ENCODE measurements at places on chromosomes 2 and 18.

GRCh38 chr18:79552696-79553095 is 126.9 kb upstream of the CTDP1 start:
- DNase-seq = no peak

DNA sequence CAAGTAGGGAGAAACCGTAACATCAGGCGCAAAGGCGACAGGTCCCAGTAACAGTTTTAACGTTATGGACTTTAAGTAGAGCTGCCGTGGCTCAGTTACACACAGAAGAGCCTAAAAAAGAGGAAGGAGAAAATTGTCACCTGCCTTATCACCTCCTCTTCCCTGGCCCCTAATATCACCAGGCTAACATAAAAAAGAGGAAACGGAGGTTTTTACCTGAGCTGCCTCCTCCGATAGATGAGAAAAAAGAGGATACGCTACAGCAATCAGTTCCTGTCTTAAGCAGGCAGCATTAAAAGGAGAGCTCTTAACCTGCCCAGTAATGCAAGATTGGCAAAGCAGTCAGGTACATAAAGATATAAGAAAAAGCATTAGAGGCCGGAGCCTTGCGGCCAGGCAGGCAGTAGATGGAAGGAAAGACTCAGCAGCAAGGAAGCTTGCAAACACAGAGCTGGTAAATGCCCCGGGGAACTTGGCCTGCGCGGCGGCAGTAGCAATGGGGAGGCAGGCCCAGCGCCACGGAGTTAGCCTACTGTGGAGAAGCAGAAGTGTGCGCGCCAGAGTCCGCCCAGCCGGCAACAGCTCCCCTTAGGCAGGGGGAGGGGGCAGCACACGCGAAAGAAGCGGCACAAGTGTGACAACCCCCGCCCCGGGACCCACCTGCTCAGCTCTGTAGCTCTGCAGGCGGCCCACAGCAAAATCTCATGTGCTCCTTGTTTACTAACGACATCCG is 116.3 kb upstream of the SCN7A start:
- DNase-seq = no peak

- DNase-seq = no peak
Measured at GRCh38 chr2:167264380-167264779, 376.1 kb downstream of the XIRP2 start.

DNA sequence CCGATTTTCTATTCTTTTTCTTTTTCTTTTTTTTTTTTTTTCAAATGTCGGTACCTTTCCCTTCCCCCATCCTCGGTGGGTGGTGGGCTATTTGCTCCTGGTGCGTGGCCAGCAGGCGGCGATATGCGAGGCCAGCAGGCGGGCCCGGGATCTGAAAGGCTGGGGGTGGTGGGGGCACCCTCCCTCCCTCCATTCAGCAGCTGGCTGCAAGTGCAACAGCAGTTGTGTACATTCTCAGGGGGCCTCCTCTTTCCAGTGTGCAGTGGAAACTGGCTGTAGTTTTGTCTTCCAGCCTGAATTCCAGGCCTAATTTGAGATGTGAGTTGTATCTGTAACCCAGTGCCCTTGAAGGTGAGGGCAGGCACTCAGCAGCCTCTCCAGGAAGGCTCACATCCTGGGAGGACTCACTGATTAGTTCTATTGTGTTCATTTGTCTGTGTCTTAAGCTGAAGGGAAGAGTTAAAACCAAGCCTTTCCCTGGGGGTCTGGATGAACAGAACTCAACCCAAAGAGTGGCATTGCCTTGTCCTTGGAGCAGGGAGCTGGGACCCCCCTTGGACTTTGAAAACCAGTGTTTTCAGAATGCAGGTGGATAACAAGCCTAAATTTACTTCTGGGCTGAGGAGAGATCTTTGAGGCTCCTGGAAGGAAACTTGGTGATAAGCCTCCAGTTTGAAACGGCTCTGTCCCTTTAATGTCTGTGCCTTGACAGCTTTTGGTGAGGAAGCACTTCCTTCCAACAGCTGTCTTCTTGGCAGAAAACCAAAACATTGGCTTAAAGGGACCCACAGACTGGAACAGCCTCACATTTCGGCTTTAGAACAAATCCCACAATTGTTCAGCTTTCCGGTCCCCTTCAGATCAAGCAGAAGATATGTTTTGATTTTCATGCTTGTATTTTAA is 3.3 kb downstream of the MYCN start:
- no peak for DNase-seq

- no peak for DNase-seq
Measured at GRCh38 chr2:46329803-46330775, 32.9 kb downstream of the EPAS1 start.

GRCh38 chr18:68568364-68569155 is 146.3 kb downstream of the TMX3 start:
- no peak for DNase-seq

DNA sequence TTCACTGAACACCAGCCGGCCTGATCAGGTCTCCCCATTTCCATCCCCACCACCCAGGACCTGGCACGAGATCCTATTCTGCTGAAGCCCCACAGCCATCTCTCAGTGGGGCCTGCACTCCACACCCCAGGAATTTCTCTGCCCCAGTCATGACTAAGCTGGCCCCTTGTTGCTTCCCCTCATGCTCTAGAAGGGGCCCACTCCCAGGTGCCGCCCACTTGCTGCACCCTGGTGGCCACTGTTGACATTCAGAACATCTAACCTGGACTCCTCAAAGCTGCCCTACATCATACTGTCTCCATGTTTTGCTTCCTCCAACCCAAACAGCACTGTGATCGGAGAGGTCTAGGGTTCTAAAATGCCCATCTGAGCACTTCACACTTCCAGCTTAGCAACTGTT is 90.7 kb upstream of the KLHL29 start:
- no peak for DNase-seq

DNA sequence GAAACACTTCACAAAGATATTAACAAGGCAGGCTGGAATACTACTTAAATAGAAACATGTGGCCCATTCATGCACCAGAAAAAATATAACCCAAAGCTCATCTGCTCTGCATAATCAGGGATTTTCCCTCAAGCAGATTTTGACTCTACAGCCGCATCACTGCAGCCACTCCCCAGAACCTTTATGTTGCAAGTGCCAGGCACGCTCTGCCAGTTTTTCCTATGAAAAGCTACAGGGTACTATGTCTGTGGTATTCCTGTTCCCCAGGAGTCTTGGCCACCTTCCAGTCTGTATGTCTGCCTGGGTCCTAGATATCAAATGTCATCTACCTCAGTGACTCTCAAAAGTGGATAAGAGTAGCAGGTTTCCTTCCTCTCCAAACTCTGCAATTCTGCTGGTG is 3.8 kb downstream of the COA5 start:
- DNase-seq = no peak

- DNase-seq = no peak
Measured at GRCh38 chr2:106107509-106108131, 86.5 kb downstream of the UXS1 start.

DNA sequence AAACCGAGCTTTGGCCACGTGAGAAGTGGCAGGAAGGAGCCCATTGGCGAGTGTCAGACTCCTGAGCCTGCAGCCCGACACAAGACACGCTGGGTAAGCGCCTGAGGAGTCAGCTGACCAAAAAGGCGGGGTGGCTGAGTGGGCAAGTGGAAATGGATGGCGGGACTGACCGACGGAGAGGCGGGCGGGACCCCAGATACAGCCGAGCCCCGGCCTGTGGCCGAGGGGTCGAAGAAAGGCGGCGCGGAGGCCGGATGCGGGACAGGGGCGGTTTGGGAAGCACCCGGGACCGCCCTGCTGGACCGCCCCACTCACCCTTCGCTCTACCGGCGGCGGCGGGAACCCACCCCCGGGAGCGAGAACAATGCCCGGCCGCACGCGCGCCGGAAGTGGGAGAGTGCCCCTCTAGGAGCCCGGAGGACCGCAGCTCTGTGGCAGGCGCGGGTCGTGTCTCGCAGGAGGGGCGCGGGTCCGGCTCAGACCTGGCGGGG is 22.8 kb downstream of the ZSCAN30 start:
- DNase-seq = no peak

DNA sequence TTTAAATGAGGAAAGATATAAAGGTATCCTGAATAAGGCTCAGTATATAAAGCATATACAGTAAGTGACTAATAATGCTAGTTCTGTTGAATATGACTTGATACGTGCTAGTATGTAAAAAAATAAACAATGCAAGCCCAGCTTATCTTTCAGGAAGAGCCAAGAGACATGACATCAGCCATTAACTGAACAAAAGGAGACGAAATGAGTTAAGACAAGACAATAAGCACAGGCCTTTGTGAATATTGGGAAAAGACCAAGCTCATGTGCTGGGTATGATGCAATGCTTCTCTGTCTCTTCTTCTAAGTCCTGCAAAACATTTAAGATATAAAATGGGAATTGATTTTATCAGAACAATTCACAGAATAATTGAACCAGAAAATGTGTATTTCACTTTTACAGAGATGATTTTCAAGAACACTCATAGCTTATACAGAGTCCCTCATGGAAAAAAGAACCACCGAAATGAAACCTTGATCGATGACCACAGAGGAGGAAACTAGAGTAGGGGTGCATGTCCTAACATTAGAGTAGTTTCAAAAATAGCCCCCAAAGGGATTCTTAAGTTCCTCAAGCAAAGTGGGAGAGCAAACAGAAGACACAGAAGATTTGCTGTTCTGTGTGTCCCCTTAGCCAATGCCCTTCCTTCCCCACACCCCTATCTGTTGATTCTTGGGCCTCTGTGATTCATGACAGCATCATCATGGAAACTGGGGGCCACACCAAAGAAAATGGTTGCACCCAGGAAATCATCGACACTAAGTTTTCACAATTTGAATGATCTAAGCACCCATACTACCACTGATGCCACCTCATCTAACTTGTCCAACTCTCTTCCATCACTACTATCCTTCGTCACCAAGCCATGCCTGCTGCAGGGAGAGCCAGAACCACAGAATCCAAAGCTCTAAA is 68.0 kb upstream of the CRIM1 start:
- no peak for DNase-seq

- no peak for DNase-seq
Measured at GRCh38 chr2:185374878-185375277, 363.7 kb upstream of the FSIP2 start.

GRCh38 chr2:20194097-20195015 is 30.6 kb downstream of the SDC1 start:
- DNase-seq = no peak

GRCh38 chr2:127769587-127769986 is 41.4 kb downstream of the WDR33 start:
- no peak for DNase-seq

DNA sequence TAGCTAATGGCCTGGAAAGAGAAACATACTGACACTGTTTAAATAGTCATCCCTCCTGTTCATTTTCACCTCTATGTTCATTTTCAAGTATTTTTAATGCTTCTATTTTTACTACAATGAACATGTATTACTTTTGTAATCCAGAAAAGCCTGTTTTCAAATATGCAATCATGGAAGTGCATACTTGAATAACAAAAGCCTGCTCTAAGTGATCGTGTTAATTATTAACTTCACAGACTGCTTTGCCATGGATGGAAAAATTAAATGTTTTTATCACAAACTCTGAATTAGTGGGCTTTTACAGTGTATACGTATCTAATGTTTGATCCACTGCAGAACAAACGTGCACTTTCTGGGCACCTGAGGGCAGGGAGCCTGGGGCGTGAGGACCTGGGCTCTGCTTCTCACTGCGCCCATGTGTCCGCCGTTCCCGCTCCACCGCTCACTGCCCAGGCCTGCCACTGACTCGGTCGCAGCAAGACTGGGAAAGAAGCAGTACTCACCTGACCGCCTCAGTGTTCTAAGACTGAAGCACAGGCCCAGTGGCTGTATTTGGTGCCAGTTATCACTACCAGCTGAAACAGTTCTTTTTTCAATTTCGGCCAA is 80.6 kb downstream of the UXS1 start:
- DNase-seq = no peak

- no peak for DNase-seq
Measured at GRCh38 chr2:241991299-241991698, 121.8 kb downstream of the RTP5 start.

DNA sequence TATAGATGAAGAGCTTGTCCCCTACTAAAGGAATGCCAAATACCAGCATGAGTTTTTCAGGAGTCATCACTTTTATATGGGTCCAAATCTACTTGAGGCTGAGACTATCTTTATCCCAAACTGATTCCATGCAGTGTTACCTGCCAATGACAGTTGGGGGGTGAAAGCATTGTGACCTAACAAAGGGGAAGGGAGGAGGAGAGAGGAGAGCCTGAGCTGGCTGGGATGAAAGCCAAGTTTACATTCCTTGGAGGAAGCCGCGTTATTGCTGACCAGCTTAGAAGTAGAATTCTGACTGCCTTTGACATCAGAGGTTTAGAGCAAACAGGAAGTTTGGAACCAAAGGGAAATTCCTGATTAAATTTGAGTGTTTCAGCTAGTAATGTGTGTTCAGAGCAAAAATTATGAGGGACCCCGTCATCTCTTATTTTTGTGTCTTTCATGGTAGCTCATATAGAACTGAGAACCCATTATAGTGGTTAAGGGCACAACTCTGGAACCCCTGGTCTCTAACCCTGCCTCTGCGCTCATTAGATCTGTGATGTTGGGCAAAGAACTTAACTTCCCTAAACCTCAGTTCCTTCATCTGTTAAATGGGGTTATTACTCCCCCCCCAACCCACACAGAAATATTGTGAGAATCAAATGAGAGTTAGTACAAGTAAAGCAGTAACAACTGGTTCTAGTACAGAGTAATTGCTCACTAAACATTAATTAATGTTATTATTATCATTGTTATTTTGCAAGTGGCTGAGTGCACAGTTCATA is 199.3 kb upstream of the EPAS1 start:
- DNase-seq = no peak

DNA sequence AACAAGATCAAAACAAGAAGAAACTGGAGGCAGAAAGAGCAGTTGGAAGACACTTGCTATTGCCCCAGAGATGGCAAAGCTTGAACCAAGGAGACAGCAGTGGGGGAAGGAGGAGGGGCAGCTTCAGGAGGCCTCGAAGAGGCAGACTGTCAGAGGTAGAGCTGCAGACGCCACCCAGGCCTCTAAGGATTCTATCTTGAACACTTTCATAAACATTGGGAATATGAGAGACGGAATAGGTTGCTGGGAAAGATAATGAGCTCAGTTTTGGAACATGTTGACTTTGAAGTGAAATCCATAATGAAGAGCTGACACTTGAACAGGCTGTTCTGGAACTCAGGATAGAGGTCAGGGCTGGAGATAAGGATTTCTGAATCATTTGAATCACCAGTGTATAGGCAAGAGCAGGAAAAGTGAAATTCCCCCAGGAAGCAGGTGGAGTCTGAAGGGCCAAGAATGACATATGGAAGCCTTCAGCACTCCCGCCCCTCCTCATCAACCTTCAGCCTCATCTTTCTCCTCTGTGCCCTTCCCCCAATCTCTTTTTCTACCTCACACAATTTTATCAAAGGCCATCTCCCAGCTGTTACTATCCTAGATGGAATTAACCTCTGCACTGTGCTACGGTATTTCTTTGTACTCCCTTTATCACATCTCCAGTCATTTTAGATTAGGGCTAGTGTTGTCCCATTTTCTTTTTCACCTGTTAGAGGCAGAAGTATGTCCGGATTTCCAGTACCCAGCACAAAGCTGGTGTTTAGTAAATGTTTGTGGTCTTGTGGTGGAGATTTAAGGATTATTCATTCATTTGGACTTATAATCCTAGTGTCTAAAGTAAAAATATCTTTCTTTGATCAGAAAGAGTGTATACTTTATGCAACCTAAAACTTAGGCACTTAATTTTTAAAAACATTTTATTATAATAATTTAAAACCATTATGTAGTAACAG is 47.5 kb upstream of the RTN4 start:
- DNase-seq = no peak

GRCh38 chr2:157236404-157236803 is 21.1 kb upstream of the GALNT5 start:
- DNase-seq = no peak

- DNase-seq = no peak
Measured at GRCh38 chr2:2703762-2704427, 372.8 kb upstream of the MYT1L start.

GRCh38 chr2:202278036-202278760 is 12.6 kb downstream of the NOP58 start:
- DNase-seq = no peak

GRCh38 chr18:7878265-7879211 is 311.4 kb downstream of the PTPRM start:
- DNase-seq = no peak

All from AML-193 (cell line).